Trophoblast cell (in vitro differentiated cells and primary cell): ENCODE measurements at places on chromosomes 5 and 9.

DNA sequence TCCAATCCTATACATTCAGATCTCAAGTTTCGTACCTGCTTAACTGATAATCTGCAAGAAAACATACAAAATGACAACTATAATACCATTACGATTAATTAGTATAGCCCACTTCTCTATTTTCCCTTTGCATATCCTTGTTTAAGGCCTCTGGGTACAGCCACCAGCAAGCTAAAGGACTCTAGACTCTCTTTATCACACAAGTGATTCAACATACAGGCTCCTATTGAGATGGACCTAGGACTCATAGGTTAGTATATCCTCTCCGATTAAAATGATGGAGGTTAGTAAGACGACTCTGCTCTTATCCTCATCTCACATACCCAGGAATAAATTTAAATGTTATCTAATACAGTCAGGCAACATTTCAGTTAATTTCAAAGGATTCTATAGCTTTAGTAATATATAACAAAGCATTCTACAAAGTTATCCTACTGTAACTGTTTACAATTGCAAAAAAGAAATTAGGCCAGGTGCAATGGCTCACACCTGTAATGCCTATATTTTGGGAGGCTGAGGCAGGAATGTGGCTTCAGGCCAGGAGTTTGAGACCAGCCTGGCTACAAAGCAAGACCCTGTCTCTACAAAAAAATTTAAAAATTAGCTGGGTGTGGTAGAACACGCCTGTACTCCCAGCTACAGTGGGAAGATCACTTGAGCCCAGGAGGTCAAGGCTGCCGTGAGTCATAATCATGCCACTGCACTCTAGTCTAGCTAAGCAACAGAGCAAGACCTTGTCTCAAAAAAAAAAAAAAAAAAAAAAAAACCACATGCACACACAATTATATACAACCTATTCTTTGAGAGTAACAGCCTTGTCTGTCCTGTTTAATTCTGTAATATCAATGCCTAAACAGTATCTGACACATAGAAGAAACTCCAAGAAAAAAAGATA, 15.4 kb downstream of the HAUS6 start:
- H3K4me1 ChIP-seq: no peaks in the 10 kb centered on the region
- DNase-seq: peak; percentile 10
- no peak overlapping the region for H3K27ac ChIP-seq
- no peaks in the 10 kb centered on the region for H3K27me3 ChIP-seq
- peaks cover 46% of the 10 kb centered on the region for H3K36me3 ChIP-seq

DNA sequence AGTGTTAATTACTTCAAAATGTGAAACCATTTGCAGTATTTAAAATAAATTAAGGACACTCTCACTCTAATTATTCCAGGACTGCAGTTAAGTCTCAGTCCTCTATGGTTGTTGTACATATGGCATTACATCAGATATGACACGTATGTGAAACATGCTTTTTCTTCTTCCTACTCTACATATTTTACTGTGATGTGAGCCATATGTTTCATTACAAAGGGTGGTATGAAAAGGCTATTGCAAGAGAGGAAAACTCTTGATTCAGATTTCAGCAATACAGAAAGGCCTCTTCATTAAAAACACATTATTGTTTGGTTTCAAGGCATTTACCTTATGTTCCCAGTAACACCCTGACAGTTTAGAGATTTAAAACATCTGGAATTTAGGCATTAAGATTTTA, 964.5 kb upstream of the DMAC1 start:
- H3K36me3 ChIP-seq: no peaks in the 10 kb centered on the region
- no peak overlapping the region for H3K4me3 ChIP-seq
- DNase-seq: peak; percentile 31
- H3K4me1 ChIP-seq: no peaks in the 10 kb centered on the region
- H3K27me3 ChIP-seq: no peaks in the 10 kb centered on the region

DNA sequence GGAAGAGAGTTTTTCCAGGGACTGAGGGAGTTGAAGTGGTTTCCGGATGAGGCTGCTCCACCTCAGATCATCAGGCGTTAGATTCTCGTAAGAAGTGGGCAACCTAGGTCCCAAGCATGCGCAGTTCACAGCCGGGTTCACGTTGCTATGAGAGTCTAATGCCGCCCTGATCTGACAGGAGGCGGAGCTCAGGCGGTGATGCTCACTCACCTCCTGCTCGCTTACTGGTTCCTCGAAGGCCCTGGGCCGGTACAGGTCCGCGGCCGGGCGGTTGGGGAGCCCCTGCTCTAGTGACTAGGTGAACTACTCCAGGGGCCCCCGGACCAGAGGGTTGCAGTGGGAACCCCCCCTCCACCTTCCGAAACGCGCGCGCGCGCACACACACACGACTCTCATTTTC, 997 bp upstream of the RNF130 start:
- H3K4me3 ChIP-seq: no peak overlapping the region
- no peak for DNase-seq
- no peaks in the 10 kb centered on the region for H3K27me3 ChIP-seq
- H3K36me3 ChIP-seq: no peaks in the 10 kb centered on the region
- H3K27ac ChIP-seq: no peak overlapping the region

- no peaks in the 10 kb centered on the region for H3K4me1 ChIP-seq
- no peaks in the 10 kb centered on the region for H3K36me3 ChIP-seq
- no peak for DNase-seq
These were observed 500.2 kb upstream of the NUDT12 start for GRCh38 chr5:104062621-104063377.

GRCh38 chr5:32538031-32538547, 47.3 kb upstream of the SUB1 start:
- H3K36me3 ChIP-seq: no peaks in the 10 kb centered on the region
- H3K4me1 ChIP-seq: peaks cover 4% of the 10 kb centered on the region
- no peak overlapping the region for H3K27ac ChIP-seq
- H3K27me3 ChIP-seq: no peaks in the 10 kb centered on the region

GRCh38 chr5:139454568-139455290, 7.8 kb downstream of the ECSCR start:
- DNase-seq: no peak
- H3K27me3 ChIP-seq: no peaks in the 10 kb centered on the region
- no peak overlapping the region for H3K27ac ChIP-seq
- peak overlapping the region; percentile 61 for H3K4me3 ChIP-seq

DNA sequence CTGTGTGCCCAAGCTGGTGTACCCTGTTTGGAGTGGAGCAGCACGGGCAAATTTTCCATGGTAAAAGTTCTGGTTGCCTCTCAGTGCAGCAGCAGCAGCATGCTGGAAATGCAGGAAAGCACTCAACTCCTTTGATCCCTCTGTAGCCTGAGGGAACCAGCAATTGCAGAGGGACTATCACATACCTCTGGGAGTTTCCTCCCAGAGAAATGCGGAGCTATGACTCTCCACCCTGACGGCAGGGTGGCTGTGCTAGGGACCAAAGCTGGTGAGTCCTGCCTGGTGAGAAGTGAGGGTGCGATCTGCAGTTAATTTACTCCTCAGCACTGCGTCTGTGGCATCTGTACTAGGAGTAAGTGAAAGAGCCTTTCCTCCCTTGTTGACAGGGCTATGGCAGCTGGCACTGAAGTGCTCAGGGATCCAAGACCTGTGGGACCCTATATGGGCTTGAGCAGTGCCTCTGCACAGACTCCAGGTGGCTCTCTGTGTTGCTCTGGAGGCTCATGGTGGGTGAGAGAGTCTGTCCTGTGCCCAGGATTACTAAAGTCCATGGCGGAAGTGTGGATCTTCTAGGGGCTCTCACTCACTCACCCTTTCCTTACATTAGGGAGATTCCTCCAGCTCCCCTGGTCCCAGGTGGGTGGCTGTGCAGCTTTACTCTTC, 601.2 kb upstream of the TYRP1 start:
- H3K27ac ChIP-seq: no peak overlapping the region
- no peak overlapping the region for H3K4me3 ChIP-seq
- DNase-seq: peak; percentile 25
- no peaks in the 10 kb centered on the region for H3K27me3 ChIP-seq
- no peaks in the 10 kb centered on the region for H3K36me3 ChIP-seq

DNA sequence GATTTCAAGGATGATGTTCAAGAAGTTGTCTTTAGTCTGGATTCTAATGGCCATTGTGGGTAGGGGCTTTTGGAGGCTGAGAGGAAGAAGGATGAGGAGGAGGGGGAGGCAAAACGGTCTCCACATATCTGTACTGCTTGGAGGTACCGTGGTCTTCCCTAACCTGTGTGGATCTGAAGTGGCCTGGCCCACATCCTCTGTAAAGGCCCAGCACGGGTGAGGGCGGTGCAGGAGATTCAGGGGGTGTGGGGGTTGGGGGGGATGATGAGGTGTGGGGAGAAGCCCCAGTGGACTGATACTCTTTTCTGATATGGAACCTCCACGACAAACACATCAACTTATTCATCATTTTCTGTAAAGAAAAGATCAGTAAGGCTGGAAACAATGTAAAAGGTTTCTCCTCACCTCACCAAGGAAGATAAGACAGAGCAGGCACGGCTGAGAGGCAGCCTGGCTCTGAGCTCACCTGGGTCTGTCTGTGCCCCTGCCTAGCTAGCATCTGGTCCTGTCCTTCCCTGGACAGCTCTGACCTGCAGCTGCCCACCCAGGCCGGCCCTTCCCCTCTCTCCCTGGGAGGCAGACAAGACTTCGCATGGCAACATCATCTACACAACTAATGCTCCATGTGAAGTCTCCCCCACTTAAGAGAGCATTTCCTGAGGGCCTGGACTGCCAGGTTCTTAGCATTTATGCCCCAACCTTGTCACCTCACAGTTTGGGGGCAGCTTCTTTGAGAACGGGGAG, 5.6 kb upstream of the IL3 start:
- no peaks in the 10 kb centered on the region for H3K27me3 ChIP-seq
- H3K36me3 ChIP-seq: no peaks in the 10 kb centered on the region
- H3K27ac ChIP-seq: no peak overlapping the region
- no peak for DNase-seq
- H3K4me1 ChIP-seq: no peaks in the 10 kb centered on the region
- no peak overlapping the region for H3K4me3 ChIP-seq

GRCh38 chr5:39164529-39165402, 54.6 kb downstream of the FYB1 start:
- no peak for DNase-seq
- no peak overlapping the region for H3K27ac ChIP-seq
- no peaks in the 10 kb centered on the region for H3K36me3 ChIP-seq
- H3K4me3 ChIP-seq: no peak overlapping the region
- no peaks in the 10 kb centered on the region for H3K4me1 ChIP-seq
